T-helper 2 cell (primary cell): ENCODE measurements at places on chromosomes 4 and X.

DNA sequence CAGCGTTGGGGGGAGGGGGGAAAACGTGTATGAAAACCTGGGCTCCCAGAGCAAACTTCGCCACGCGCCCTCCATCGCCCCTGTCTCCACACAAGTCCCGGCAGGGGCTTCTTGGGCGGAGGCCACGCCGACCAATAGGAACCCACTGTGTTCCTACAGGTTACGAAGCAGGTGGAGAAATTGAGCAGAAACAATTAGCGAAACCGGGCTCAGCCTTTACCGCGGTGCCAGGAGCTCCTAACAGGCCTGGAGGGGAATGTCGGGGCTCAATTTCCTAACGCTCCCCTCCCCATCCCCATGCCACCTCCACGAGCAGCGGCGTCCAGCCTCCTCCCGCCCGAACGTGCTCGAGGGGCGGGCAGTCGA is 589 bp upstream of the KIT start:
- no peak for DNase-seq

DNA sequence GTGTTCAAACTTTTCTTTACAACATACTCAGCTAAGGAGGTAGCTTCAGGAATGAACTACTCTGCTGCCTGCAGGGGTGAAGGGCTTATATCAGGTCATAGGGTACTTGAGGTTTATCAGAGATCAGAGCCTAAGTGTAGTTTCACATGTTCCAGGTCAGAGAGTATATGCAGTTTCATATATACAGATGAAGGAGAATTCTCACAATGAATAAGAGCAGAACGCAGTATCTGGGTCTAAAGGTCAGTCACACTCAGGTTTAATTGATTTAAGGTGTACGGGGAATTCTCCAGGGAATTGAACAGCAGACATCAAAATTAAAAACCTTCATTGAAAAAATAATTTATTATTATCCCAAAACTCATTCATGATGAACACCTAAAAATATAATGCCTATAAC is 700.6 kb downstream of the TECRL start:
- DNase-seq = no peak

- DNase-seq = no peak
These were observed 2.0 kb upstream of the CTPS2 start for GRCh38 chrX:16714504-16714903.

GRCh38 chr4:150679765-150680343 is 97.9 kb downstream of the MAB21L2 start:
- DNase-seq = no peak

GRCh38 chrX:129665916-129666644 is 11.3 kb upstream of the APLN start:
- DNase-seq = no peak

GRCh38 chrX:97471071-97471470 is 587.4 kb downstream of the RPA4 start:
- no peak for DNase-seq

- no peak for DNase-seq
These were observed 16.8 kb upstream of the RNF4 start for GRCh38 chr4:2451821-2452785.

GRCh38 chr4:79250887-79251286 is 75.0 kb downstream of the NAA11 start:
- DNase-seq = no peak

DNA sequence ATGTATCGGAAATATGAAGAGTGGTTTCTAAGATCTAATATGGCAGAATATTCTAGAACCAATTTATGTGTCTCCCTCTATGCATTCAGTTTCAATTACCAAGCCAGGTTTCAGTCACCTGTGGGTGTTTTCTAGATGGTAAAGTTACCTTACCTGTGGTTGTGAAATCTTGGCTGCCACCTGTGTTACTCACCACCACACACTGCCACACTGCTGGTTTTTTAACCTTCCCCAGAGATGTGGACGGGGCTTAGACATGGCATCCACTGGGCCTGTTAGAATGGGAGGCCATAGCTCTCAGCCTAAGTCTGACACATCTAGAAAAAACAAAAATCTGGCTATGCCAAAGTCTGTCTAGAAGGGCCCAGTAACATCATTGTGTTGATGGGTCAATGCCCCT is 896.5 kb upstream of the PABPC4L start:
- no peak for DNase-seq

DNA sequence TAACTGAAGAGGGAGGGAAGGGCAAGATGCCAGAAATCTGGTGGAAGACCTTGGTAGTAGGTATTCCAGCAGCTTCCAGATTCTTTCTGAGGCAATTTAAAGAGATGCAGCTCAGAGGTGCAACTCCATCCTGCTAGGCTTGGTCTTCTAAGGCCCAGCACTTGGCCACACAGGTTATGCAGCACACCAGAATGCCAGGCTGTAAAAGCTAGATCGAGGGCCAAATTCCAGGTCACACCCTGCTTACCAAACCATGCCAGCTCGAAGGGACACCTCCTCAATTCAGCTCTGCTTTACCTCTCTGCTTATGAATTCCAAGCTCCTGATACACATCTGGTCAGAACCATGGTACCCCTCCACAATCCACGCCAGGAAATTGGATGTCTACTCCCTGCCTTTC is 19.8 kb upstream of the ATXN3L start:
- DNase-seq = no peak

DNA sequence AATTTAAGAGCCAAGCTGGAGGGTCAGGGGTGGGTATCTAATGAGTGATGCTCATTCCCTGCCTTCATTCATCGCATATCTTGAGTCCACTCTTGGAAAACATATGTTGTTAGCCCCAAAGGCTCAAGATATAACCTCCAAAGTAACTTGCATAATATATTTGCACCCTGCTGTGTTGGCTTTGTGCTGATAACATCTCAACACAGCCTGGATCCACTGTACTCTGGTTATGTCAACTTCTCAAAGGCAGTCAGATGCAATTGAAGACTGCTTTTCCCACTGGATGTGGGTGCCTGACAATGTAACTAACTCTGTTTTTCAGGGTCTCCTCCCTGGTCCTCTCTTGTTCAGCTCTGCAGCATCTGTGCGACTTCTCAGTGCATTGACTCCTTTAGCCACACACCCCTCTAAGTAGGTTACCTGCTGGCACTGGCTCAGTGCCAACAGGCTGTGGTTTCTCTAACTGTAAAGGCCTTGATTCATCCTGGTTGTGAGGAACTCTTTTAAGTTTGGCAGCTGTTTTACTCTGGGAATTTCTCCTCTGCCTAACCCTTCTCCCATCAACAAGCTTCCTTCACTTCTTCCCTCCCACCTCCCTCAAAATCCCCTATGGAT is 28.1 kb downstream of the SLC16A2 start:
- no peak for DNase-seq

DNA sequence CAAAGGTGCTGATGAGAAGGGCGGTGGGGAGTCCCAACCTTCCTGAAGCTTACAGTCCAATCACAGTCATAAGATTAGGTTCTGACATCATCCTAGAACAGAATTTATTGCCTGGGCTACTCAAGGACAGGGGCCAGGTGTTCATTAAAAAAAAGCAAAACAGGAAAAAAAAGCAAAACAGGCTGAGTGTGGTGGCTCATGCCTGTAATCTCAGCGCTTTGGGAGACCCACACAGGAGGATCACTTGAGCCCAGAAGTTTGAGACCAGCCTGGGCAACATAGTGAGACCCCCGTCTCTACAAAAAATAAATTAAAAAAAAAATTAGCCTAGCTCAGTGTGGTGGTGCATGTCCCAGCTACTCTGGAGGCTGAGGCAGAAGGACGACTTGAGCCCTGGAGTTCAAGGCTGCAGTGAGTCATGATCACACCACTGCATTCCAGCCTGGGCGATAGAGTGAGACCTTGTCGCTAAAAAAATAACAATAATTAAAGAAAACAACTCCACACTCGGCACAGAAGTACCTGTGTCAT is 3.0 kb downstream of the RAB9A start:
- no peak for DNase-seq

DNA sequence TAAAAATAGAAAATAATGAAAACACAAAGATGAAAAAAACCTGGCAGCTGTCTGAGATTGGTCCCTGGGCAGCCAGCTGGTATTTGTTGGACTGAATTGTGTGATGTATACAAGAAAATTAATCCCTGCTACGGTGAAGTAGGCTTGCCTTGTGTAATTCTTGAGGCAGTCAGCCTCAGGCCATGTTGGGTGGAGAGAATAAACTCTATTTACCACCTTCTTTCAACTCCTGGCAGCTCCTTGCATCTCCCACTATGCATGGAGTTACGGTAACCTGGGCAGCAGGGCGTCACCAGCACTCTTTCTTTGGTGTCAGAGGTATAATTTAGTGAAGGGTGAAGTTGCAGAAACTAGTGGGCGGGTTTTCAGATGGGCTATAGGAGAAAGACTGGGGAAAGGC is 3.5 kb downstream of the SPIN2A start:
- DNase-seq = no peak

DNA sequence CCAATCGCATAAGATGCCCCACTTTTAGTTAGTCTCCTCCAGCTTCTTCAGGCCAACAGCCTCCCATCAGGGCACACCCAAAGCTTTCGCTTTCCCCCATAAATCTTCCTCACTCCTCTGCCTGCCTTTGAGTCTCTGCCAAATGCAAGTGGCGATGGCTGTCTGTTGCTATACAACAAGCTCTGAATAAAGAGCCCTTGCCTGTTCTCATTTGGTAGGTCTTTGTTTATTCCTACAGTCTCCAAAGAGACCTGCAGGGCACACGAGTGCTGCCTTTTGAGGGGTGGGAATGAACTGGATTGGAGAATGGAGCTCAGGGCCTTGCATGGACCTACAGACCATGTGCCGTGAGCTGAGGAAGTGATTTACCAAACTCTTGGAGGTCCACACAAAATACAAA is 52.2 kb upstream of the SOD3 start:
- no peak for DNase-seq

- no peak for DNase-seq
These were observed 25.8 kb downstream of the GAB1 start for GRCh38 chr4:143362349-143363046.
